BE2C (cell line): ENCODE measurements at places on chromosomes 1 and 21.

- DNase-seq, result no peak
Observed at GRCh38 chr1:212512816-212513559, 80.3 kb downstream of the NENF start.

- peak; percentile 96 for DNase-seq
Observed at GRCh38 chr1:183023146-183023600, at the start of gene LAMC1. TSS of gene LAMC1 (plus strand) at chr1:183023420. CDS start at chr1:183023717, 297 bp downstream.

DNA sequence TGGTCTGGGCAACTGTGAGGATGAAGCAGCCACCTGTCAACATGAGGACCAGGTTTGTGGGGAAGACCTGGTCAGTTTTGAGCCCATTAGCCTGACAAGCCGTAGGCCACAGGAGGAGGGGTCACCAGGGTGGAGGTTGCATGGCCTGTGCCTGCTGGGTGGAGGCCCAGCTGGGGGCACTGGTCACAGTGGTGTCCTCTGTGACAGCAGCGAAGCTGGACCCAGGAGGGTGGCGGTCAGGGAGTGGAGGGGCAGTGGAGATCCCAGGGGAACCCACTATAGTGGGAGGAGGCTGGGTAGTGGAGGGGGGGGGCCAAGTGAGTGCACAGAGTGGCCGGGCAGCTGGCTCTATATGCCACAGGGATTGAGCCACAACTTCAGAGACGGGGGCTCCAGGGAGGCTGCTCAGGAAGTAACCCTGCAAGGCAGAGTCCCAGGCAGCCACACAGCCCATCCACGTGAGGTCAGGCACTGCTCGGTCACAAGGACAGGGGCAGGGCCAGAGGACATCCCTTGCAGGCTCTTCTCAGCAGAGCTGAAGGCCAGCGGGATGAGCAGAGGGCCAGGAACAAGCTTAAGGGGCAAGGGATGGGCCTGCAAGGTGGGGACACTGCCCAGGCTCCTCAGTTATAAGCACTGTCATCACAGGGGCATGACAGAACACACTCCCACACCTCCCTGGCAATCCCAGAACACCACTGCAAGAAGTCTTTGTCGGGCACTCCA, 2.3 kb upstream of the C1orf35 start:
- no peak for DNase-seq

DNA sequence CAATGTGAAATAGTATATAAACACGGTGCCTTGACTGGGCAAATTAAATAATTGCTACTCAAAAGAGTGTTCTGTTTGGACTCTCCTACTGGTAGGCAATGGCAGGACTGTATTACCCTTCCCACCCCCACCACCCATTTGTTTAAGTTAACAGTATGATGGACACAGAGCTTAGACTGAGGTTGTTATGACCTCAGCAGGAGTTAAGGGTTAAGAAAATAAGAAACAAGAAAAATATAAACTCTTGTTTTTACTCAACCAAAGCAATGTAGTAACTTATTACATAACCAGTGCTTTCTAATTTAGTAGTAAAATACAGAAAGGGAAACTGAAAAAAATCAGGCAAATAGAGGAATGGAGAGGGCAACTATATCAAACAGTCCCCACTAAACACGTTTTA, 19.9 kb upstream of the SERPINC1 start:
- no peak for DNase-seq

DNA sequence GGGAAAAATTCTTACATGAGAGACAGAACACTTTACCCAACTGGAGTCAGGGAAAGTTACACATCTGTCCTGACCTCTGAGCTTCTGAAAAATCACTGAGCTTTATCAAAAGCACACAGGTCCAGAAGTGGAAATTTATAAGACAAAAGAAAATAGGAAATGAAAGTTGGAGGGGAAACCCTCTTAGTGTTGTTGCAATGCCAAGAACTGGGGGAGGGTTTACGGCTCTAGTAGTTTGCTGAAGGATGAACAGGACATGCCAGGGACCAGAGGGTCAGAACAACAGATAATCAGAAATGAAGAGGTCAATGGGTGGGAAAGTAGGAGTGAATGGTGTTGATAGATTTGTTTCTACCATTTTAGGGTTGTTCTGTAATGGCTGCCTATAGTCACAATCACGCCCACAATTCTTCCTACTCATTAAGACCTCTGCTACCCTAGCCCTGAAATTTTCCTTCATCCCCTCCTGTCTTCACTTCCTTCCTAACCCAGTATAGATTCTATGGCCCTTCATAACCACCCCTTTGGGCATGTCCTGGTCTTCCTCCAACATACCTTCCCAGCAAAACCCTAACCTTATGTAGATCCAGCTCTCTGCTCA, 30.3 kb upstream of the FMOD start:
- no peak for DNase-seq

GRCh38 chr21:45613881-45614280, 29.6 kb upstream of the PCBP3 start:
- DNase-seq, result peak; percentile 2

GRCh38 chr1:181159451-181160140, 71.1 kb downstream of the IER5 start:
- no peak for DNase-seq

GRCh38 chr1:94258873-94259331, 21.5 kb upstream of the ARHGAP29 start:
- DNase-seq, result peak; percentile 14

GRCh38 chr1:21451212-21451611, 11.3 kb downstream of the NBPF3 start:
- DNase-seq, result no peak

DNA sequence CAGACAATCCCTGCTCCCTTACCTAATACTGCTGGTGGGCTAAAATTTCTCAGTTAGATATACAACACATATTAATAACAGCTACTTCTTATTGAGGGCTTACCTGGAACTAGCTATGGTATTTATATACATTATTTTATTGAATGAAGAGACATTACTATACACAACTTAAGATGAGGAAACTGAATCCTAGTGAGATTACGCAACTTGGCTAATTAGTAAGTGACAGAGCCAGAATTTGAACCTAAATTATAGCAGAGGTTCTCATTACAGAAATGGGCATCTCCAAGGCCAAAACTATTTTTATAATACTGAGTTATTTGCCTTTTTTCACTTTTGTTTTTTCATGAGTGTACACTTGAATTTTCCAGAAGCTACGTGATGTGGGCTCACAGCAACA, 44.5 kb upstream of the SMYD2 start:
- no peak for DNase-seq

DNA sequence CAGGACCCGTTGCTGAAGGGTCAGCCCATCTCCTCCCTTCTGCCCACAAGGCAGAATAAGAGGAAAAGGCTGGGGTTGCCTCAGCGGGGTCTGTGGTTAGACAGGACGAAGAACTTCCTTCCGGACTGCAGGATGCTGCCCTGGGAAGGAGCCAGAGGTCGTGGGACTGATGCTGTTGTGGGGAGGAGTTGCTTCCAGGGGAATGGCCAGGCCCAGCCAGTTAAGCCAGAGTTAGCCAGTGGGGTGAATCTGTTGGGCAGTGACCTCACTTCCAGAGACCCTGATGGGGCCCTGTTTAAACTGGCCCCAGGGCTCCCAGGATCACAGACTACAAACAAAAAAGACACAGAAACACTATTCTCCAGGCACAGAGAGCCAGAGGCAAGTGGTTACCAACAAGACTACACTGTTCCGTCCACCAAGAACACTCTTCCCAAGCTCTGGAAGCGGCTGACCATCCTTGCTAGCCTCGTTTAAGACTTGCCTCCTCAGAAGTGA, 13.0 kb downstream of the FAM229A start:
- DNase-seq, result no peak

DNA sequence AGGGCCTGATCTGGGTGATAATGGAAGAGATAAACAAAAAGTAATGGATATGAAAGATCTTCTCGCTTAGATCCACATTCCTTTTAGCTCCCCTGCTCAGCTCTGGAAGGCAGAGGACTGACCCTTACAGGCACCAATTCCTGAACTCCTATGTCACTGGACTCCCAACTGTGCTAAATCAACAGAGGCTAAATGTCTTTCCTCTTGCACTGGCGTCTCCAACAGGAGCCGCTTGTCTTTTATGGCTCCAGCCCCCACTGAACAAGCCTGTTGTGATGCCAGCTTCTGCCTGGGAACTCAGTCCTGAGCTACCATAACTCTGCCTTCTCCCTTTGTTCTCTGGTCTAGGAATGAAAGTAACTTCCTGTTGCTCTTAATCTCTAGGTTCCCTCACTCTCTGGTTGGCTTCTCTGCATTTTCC, 142.1 kb upstream of the COL11A1 start:
- DNase-seq, result no peak

DNA sequence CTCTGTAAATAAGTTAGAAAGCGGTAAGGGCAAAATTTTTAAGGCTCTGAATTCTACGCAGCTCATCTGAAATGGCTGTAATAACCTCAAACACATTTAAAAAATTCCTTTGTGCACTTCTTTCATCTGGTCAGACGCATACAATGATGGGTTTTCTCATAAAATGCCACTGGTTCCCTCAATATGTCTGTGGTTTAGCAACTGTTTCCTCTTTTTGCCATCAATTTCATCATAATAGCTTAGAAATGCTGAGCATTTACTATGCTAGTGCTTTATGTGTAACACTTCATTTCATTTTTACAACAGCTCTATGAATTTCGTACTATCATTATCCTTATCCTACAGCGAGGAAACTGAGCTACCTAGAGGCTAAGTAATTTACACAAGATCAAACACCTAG, 35.3 kb upstream of the DMRTA2 start:
- DNase-seq, result no peak

GRCh38 chr1:67795179-67795912, 37.9 kb downstream of the GNG12 start:
- no peak for DNase-seq

DNA sequence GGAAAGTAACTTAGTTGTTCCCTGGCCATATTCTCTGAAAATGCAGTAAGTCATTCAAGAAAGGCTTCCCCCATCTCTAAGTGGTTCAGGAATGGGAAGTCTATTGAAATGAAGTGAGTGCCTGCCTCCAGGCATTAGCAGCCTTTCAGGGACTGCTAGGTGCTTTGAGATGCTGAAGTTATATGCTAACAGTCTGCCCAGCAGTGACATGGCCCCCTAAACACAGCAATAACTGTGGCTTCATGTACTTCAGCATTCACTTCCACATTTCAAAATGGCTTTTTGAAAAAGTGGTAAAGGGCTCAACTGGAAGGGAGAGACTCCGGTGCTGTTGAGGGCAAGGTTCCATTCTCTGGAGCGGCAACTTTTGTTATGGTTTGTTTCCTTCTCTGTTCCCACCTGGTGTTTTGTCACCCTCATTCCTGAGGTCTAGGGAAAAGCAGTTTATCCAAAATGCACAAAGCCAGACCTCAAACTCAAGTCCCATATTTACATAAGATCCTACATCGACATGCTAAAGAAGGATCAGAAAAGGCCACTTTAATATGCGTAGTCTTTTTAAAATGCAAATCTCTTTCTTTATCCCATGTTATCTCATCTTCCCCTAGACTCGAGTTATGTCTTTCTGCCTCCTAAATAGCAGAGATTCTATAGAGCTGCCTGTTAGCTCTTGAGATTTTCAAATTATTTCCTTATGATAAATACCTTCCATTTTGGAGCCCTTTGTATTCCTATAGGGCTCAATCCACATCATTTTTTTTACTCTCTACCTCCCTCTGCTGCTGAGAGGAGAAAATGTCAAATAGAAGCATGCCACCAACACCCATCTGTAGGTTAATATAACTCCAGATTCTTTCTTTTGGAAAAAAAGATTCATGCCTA, 34.2 kb upstream of the LRRC8C start:
- no peak for DNase-seq

DNA sequence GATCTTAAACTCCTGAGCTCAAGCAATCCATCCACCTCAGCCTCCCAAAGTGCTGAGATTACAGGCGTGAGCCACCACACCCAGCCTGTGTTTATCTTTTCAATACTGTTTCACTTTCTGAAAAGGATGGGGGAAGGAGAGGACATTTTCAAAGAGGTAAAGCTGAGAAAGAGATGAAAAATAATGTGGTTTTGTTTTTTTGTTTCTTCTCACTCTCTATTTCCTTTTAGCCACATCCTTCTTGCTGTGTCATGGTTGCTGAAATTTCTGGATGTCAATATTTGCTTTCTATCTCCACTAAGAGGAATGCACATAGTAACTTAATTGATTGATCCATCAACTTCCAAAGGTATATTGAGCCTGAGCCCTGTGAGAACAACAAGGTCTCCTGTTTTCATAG, 6.4 kb upstream of the C1orf21 start:
- DNase-seq, result no peak

GRCh38 chr1:96979304-96980268, 258.0 kb downstream of the PTBP2 start:
- DNase-seq, result peak; percentile 53

DNA sequence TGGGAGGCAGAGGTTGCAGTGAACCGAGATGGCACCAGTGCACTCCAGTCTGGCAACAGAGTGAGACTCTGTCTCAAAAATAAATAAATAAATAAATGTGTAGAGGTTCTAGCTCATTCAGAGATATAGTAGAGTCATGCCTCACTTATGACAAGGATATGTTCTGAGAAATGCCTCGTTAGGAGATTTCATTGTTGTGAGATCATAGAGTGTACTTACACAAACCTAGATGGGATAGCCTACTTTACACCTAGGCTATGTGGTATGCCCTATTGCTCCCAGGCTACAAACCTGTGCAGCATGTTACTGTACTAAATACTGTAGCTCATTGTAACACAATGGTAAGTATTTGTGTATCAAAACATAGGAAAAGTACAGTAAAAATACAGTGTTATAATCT, 155.3 kb upstream of the JUN start:
- DNase-seq, result no peak

DNA sequence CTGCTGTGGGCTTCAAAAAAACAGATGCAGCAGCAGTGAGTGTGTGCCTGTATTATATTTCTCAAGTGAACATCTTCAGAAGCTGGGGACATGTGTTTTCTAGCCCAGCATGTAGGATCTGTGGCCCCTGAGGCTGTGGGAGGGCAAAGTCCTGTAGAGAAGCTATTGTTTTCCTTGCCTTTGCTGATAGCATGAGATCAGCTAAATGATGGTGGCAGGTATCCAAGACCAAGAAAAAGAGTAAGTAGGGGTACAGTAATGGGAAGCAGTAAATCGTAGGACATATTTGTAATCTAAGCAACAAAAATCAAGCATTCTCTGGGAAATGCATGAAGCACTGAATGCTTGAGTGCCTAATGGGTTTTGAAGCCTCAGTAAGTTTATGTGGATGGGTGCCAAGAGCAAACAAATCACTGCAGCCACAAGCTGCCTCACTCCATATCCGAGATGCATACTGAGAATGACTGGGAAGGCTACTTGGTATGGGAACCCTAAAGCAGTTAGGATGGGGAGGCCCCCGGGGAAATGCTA, 98.3 kb downstream of the CD58 start:
- peak; percentile 83 for DNase-seq
